ENCODE measurements at places on chromosomes 4 and X.

- DNase-seq = no peak
Measured at GRCh38 chrX:133185938-133186337, 32.2 kb downstream of the TFDP3 start.

- no peak for DNase-seq
Measured at GRCh38 chr4:151887031-151887815, 126.4 kb upstream of the GATB start.

DNA sequence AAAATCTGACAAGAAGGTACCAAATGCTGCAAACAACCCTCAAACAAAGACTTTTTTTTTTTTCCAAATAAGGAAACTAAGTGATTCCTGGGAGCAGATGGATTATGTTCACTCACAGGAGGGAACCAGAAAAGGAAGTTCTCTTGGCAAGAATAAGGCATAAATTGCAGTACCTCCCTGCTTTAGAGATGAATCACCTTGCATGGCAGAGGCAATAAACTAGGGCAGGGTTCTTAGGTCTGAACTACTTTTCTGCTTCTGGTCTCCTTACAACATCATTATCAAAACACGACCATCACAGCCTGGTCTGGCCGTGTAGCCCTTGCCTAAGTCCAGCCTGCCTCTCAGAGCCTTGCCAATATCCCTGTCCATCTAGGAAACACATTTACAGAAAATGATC, 6.3 kb downstream of the TMEM31 start:
- no peak for DNase-seq

- DNase-seq = no peak
Measured at GRCh38 chrX:38220415-38221390, at the start of gene SRPX. Gene SRPX, minus strand, starts transcription at chrX:38220871. Its CDS starts 79 bp downstream, at chrX:38220792.

DNA sequence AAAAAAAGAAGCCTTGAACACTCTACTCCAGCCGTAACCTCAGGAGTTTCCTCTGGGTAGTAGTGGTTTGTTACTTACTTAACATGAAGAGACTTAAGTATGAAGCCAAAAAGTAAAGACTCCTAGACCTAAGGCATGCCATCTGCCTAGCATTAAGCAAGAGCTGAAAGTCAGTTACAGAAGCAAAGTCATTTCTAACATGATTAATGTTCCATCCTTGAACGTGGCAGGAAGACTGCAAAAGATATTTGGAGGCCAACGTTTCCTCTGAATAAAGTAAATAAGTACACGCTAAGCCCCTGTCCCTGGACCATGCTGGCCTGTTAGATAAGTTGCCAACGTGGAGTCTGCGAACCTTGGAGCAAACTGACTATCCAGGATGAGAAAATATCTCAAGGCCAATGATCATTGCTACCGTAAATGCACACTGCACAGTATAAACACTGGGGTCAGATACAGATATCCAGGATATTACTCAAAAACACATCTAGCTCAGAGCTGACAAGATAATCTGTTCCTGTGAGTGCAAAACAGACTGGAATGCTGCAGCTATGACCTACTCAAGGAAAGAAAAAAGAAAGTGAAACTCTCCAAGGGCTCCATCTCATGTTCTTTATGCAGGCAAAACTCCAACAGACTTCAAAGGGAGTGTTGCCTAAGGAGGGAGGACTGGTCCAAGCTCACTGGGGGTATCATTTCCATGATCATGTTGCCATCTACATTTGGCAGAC, 255.8 kb downstream of the COL25A1 start:
- no peak for DNase-seq

- no peak for DNase-seq
Measured at GRCh38 chrX:13899607-13900006, 82.7 kb upstream of the GPM6B start.

- no peak for DNase-seq
Measured at GRCh38 chrX:111180750-111181240, 84.8 kb downstream of the PAK3 start.

GRCh38 chr4:81919810-81920209, 448.1 kb upstream of the RASGEF1B start:
- DNase-seq = no peak

GRCh38 chr4:36944232-36944631, 300.3 kb upstream of the NWD2 start:
- no peak for DNase-seq

DNA sequence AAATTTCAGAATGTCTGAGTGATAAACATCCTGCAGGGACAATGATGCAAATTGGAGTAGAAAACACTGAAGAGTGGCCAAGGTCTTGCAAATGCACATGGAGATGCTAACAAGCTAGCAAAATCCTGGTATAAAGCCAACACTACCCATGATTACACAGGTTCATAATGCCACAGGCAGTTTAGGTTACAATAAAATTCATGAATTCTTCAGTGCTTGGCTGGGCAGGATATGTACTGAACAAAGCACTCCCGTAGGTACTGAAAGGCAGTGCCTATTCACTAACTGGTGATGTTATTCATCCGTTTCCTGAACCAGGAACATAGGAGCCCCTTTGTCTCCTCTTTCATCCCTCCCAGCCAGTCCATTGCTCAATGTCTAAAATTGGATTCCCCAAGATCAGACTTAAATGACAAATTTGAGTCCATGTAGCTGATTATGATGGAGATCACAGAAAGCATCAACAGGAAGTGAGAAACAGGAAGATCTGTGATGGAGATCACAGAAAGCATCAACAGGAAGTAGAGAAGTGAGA, 244.5 kb downstream of the DMD start:
- DNase-seq = no peak

- no peak for DNase-seq
Measured at GRCh38 chrX:45070116-45071007, 130.3 kb downstream of the DIPK2B start.

DNA sequence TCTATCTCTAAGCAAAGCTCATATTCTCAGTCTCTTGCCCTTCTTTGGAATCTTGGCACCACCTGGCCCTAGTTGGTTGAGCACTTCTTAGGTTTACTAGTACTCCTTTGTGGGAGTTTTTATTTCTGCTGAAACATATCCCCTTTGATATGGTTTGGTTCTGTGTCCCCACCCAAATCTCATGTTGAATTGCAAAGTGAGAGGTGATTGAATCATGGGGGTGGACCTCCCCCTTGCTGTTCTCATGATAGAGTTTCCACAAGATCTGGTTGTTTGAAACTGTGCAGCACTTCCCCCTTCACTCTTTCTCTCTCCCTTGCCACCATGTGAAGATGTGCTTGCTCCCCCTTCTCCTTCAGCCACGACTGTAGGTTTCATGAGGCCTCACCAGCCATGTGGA, 22.2 kb upstream of the SYNPO2 start:
- DNase-seq = no peak

DNA sequence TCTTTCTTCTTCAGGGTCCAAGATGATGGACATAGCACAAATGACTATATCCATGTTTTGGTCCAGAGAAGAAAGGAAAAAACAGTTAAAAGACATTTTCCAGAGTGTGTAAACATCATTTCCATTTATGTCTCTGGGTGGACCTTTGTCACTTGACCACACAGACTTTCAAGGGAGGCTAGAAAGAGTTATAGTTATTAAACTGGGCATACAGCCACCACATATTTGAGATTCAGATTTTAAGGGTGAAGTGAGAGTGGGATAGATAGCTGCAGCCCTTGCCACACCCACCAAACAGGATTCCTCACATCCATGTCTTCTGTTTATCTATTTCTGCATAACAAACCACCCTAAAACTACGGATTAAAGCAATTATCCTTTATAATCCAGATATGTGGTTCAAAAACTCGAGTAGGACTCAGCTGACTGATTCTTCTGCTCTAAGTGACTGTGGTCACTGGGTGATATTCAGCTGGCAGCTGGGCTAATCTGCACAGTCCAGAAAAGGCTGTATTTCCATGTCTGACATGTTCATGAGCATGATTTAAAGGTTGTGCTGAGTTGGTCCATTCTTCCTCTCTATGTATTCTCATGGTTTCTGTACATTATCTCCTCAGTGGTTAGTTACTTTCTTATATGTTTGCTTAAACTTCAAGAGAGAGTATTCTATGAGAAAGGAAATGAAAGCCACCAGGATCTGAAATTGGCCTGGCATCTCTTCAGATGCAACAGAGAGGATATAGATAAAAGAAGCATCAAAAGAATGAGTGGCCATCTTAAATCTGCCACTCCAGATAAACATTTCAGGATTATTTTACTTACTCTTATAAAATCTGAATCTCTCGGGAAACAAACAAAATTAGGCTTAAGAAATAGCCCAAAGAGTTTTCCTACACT, 459.8 kb upstream of the CTSO start:
- no peak for DNase-seq

- no peak for DNase-seq
Measured at GRCh38 chr4:55524844-55525571, 21.7 kb downstream of the CLOCK start.

- no peak for DNase-seq
Measured at GRCh38 chr4:108314900-108315589, 146.3 kb upstream of the LEF1 start.

DNA sequence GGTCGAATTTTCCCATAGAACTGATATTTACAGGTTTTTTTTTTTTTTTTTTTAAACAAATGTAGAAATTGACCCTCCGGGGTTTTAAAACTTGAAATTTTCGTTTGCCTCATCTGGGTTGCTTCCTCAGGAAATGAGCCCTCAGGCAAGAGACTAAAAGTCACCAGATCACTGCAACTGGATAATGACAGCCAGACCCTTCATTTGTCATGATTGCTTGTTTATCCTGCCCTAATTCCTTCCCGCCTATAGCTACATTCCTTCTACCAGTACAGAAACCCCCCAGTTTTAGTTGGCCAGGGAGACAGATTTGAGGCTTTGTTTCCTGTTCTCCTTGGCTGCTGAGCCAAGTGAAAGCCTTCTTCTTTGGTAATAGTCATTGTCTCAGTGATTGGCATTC, 44.0 kb upstream of the IGFBP7 start:
- DNase-seq = no peak

GRCh38 chr4:173490817-173491528, 39.1 kb downstream of the HAND2 start:
- DNase-seq = no peak

DNA sequence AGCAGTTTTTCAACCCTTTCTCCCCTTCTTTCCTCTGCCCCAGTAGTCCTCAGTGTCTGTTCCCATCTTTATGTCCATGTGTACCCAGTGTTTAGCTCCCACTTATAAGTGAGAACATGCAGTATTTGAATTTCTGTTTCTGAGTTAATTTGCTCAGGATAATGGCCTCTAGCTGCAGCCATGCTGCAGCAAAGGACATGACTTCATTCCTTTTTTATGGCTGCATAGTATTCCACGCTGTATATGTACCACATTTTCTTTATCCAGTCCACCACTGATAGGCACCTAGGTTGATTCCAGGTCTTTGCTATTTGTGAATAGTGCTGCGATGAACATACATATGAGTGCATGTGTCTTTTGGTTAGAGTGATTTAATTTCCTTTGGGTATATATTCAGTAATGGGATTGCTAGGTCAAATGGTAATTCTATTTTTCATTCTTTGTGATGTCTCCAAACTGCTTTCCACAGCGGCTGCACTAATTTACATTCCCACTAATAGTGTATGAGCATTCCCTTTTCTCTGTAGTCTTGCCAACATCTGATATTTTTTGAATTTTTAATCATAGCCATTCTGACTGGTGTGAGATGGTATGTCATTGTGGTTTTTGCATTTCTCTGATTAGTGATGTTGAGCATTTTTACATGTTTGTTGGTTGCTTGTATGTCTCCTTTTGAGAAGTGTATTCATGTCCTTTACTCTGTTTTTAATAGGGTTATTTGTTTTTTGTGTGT, 54.6 kb upstream of the ANK2 start:
- no peak for DNase-seq

All from NCI-H187 treated with DMSO at 0.1 percent for 48 hours (cell line).